ENCODE measurements at places on chromosomes 3 and 15.

DNA sequence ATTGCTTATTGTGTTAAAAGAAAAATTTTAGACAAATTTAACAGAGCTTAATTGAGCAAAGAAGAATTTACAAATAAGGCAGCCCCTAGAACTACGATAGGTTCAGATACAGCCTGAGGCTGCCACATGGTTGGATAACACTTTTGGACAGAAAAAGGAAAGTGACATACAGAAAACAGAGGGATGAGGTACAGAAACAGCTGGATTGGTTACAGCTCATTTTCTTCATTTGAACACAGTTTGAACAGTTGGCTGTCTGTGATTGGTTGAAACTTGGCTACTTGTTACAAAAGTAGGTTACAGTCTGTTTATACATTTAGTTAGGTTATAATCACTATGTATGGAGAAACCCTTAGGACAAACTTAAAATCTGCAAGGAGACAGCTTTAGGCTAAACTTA is 46.0 kb downstream of the STARD9 start:
- no peak for DNase-seq

DNA sequence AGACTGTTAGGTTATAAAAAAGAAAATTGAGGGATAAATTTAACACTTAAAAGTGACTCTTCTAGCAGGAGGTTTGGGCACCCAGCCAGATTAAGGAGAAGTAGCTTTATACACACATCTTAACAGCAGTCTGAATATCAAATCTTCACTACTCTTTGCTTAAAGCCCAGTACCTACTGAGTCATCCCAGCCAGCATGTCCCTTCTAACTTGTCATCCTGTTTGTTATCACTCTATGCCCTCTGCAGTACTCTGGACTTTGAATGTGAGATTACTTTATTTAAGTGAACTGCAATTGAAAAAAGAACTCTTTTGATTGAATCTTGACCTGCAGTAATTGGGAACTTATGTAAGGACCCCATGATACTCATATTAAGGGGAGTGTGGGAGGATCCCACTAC is 77.6 kb downstream of the FHIT start:
- no peak for DNase-seq

DNA sequence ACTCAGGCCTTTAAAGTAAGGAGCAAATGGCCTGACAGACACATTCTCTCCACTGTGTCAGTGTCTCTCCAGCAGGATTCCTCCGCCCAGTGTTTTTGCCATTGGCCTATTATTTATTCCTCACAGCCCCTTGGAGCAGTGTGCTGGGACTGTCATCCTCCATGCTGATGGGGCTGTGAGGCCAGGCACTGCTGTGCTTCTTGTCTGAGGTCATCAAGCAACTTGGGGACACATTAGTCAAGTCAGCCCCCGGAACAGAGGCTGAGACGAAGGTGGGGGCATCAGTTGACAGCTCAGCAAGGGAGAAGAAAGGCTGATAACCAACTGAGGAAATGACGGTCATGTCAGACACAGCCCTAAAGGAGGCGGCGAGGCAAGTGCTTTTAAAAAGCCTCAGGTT is 67.4 kb downstream of the XXYLT1 start:
- no peak for DNase-seq

- no peak for DNase-seq
These were observed 11.4 kb upstream of the SLC6A6 start for GRCh38 chr3:14391033-14391432.

- DNase-seq = no peak
These were observed 176.0 kb upstream of the BCHE start for GRCh38 chr3:166013073-166013679.

DNA sequence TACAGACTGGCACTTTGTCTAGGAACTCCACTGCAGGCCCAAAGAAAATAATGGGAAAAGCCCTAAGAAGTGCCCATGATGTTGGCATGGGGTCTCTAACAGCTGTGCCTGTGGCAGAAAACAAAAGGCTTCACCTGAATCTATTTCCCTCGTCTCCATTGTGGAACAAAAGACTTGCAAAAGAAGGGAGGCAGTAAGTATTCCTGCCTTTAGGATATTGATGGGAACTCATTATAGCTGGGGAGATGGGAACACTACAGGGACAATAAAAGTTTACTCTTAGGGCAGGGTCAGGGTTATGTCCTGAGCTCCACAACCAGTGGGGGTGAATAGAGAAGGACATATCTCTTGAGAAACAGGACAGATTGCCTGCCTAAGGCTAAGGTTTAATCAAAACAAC is 930.6 kb upstream of the EPHA6 start:
- no peak for DNase-seq

GRCh38 chr3:19931180-19931692 is 2.8 kb downstream of the EFHB start:
- no peak for DNase-seq

DNA sequence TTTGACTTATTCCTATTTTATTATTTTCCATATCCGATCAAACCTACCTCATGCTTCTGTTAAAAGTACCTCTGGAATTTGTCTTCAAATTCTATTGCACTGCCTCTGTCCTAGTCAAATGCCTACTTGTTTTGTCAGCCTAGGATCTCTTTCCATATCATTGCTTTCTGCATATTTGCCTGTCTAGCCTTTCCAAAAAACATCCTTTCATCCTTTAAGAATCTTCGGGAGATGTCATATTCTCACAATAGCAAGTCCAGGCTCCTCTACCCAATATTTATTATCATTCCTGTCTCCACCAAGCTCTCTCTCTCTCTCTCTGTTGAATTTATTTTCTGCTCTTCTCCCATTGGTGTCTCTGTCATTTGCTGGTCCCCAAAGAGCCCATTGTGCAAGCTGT is 80.1 kb downstream of the LRRC28 start:
- DNase-seq = peak; percentile 26

DNA sequence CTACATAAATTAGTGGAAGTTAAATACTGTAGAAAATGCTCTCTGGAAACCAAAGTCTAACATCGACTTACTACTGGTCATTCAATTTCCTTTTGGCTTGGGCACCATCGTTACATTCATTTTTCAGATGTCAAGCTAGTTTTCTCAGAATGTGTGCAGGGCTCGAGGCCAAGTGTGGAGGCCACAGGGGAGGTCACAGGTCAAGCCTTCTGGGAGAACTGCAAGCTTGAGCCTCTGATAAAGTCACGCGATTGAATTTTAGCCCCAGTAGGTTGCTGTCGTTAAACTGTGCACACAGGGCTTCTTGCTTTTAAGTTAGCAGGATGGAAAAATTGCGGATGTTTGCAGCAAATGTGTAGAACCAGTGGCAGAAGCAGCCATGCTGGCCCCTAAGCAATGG is 182.2 kb downstream of the APBA2 start:
- no peak for DNase-seq

DNA sequence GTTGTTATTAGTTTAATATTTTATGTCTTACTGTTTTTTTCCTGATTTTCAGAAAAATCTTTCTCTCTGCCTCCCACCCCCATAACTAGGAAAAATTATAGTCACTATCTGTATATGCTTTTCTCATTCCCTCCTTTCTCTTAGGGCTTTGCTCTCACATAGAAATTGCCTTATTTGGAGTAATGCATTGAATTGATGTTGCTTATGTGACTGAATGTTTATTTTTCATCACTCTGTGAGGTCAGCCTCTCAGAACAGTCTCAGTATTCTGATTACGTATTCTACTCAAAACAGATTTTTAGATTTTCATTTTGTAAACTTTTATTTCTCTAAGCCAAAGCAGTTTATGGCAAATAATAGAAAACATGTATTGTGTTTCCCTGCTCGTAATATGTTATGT is 121.0 kb downstream of the SLMAP start:
- DNase-seq = no peak

- no peak for DNase-seq
These were observed 4.9 kb downstream of the LPP start for GRCh38 chr3:188158731-188159310.

DNA sequence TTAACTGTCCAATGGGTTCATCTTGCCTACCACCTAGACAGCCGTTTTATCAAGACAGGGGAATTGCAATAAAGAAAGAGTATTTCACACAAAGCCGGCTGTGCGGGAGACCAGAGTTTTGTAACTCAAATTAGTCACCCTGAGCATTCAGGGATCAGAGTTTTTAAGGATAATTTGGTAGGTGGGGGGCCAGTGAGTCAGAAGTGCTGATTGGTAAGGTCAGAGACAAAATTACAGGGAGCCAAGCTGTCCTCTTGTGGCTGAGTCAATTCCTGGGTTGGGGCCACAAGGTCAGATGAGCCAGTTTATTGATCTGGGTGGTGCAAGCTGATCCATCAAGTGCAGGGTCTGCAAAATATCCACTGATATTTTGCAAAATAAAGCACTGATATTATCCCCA is 29.9 kb upstream of the GPD1L start:
- no peak for DNase-seq

- DNase-seq = no peak
These were observed 33.4 kb downstream of the SH3BP5 start for GRCh38 chr3:15299036-15299435.

DNA sequence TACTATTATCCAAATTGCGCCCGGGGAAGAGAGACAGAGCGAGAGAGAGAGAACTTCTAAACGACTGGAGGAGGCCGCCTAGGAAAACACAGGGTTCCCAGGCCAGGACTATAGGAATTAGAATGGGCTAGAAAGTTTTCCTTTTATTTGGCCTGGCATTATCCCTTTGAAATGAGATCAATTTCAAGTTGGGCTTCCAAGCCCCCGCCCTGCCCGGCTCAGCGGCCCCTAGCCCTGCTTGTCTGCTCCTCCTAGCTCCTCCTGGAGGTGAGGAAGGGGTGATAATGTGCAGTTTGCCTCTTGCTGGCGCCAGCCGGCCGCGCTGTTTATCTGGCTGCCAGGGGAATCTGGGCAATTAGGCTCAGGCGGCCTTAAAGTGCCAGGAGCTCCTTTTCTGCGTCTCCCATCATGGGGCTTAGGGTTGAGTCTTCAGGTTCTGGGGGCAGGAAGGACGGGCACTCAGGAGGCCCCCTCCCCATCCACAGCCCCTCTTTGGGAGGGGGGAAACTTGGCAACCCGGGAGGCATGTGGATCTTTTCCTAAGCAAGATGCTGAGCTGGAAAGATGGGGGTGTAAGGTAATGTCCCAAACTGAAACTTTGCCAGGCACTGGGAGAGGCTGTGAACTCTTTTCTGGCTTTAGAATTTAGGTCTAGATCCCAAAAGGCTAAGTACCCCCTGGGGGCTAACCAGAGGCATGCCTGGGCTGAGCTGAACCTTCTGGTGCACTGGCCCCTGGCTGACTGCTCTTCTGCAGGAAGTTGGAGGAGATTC is 5.5 kb downstream of the SMAD6 start:
- DNase-seq = no peak

DNA sequence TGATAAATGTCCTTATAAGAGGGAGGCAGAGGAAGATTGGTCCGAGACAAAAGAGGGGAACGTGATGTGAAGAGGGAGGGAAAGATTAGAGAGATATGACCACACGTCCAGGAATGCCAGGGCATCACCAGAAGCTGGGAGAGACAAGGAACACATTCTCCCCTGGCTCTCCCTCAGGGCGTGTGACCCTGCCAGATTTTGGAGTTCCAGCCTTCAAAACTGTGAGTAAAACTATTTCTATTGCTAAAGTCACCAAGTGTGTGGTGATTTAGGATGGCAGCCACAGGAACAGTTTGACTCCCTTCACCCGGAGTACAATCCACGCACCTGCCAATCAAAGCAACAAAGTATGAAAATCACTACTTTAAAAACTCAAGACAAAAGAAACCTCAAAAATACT is 32.1 kb upstream of the TJP1 start:
- no peak for DNase-seq

- no peak for DNase-seq
These were observed 436.1 kb upstream of the WNT5A start for GRCh38 chr3:55923207-55923606.

DNA sequence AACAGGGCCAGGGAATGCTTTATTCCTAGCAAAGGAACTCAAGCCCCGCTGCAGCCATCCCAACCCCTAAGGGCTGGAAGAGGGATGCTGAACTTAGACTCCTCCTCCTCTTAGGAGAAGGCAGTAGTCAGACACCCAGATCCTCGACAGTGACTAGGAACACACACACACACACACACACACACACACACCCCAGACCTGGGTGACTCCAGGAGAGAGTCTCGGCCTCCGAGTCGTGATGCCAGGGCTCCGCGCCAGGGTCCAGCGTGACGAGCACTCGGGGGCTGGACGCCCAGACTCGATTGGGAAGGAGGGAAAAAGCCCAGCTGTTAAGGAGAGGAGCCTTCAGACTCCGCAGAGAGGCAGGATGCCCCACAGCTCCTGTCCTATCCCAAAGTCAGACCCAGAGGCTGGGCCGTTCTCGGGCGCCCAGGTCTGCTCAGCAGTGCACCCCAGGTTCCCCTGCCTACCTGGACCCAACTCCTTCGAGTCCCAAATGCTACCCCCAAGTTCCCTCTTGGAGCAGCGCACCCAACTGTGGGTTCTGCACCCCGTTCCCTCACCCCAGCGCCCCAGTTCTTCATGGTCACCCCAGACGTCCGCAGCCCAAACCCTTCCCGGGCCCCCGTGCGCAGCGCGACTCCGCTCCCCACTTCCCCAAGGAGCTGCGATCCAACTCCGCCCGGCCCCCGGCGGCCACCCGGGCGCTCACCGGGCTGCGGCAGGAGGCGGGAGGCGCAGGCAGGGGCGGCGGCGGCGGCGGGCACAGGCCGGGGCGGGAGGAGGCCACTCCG is 421 bp downstream of the BMF start:
- DNase-seq = no peak

DNA sequence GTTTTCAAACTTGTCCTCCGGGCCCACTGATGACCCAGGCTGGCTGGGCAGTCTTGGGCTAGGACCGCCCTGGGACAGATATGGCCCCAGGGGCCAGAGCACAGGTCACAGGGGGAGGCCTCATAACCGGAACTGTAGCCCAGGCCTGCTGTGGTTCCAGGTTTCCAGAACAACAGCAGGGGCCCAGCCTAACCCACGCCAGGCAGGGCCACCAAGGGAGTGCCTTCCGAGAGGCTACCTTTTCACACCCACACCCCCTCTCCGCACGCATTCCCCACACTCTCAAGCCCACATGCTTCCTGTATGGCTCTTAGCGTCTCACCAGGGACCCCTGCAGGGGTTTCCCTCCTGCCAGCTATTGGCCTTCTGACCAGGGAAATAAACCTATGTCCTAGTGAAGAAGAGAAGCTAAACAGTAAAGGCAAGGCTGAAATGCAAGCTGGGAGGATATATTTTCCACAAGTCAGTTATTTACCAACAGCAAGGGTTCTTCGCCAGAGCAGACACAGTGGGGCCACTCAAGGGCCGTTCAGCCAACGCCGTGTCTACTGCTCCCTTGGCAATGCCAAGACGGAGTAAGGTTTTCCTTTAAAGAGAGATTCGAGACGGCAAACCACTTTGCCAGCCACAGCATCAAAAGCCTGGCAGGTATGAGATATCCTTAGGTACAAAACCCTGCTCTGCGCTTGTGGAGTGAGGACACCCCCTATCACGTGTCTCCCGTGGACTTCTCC is 135.1 kb downstream of the ATP10A start:
- no peak for DNase-seq

- peak; percentile 36 for DNase-seq
These were observed 32.8 kb downstream of the AKAP13 start for GRCh38 chr15:85412956-85413854.

- no peak for DNase-seq
These were observed 1.8 kb upstream of the ROPN1B start for GRCh38 chr3:125967156-125967555.

- no peak for DNase-seq
These were observed 45.5 kb downstream of the PPM1L start for GRCh38 chr3:160801386-160802118.

All from GM04503 (cell line).